Fibroblast of lung (primary cell): ENCODE measurements at places on chromosomes 11 and 22. TPM values are rescaled to one million over a fixed set of nuclear protein-coding genes. Genes with fewer than 3 reads are reported as not detected.

- no peak for DNase-seq
- peaks cover 4% of the 10 kb centered on the region for H3K4me1 ChIP-seq
- no peak overlapping the region for H3K4me3 ChIP-seq
- no peaks in the 10 kb centered on the region for H3K36me3 ChIP-seq
- no peaks in the 10 kb centered on the region for H3K27me3 ChIP-seq
- H3K27ac ChIP-seq = no peak overlapping the region
Measured at GRCh38 chr11:88384669-88385005, 47.1 kb upstream of the CTSC start.

TMEM191B gene
- total RNA-seq = under 0.01 and 4.1 TPM in 2 replicates

GRCh38 chr22:24845041-24845898 lies 39.3 kb downstream of the SGSM1 start:
- H3K27me3 ChIP-seq = no peaks in the 10 kb centered on the region
- no peak overlapping the region for H3K27ac ChIP-seq
- H3K36me3 ChIP-seq = no peaks in the 10 kb centered on the region
- no peaks in the 10 kb centered on the region for H3K4me1 ChIP-seq
- no peak overlapping the region for H3K4me3 ChIP-seq

DNA sequence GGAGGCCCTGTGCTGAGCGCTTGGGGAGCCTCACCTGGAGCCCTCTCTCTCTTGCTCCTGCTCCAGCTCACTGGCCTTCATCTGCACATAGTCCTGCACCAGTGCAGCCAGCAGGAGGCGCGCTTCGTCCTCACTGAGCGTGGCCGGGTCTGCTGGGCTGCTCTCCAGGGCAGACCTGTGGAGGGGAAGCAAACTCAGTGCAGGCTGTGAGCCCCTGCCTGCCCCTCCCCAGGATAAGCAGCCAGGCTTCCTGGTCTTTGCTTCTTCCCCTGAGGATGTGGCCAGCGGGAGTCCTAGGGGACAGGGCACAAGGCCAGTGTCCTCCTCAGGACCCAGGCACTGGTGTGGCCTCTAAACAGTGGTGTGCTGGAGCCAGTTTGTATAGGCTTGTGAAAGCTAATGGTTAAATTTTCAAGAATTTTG lies 2.2 kb downstream of the CALCA start:
- no peak overlapping the region for H3K4me3 ChIP-seq
- no peaks in the 10 kb centered on the region for H3K4me1 ChIP-seq
- DNase-seq = peak; percentile 15

- H3K4me3 ChIP-seq = no peak overlapping the region
- H3K27ac ChIP-seq = no peak overlapping the region
- no peak for DNase-seq
- H3K4me1 ChIP-seq = peaks cover 2% of the 10 kb centered on the region
- H3K27me3 ChIP-seq = no peaks in the 10 kb centered on the region
Measured at GRCh38 chr11:122240638-122241037, 124.6 kb upstream of the BLID start.

DNA sequence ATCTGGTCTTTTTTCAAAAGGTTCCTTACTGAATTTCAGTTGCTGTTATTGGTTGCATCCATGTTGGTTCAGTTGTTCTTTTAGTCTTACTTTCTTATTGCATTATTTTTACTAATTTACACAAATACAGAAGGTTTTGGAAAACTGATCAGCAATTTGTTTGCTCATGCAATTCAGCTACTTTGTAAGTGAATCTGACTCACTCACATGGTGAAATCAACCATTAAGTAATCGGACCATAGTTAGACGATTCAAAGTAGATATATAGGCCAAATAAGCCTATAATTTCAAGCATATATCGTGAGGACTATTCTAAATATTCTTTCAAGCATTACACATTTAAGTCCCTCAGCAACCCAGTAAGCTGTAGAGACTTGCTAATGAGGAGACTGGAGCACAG lies 41.7 kb downstream of the CCDC83 start:
- H3K27ac ChIP-seq = no peak overlapping the region
- H3K36me3 ChIP-seq = no peaks in the 10 kb centered on the region
- H3K27me3 ChIP-seq = no peaks in the 10 kb centered on the region
- no peaks in the 10 kb centered on the region for H3K4me1 ChIP-seq

GRCh38 chr22:27799827-27800249 lies 1.7 kb downstream of the MN1 start:
- H3K27ac ChIP-seq = no peak overlapping the region
- H3K27me3 ChIP-seq = no peaks in the 10 kb centered on the region
- no peaks in the 10 kb centered on the region for H3K36me3 ChIP-seq
- H3K4me3 ChIP-seq = peak overlapping the region; percentile 59
- DNase-seq = no peak

GRCh38 chr11:78156127-78156844 lies 16.9 kb upstream of the ALG8 start:
- H3K27ac ChIP-seq = no peak overlapping the region
- DNase-seq = peak; percentile 41
- H3K4me3 ChIP-seq = no peak overlapping the region
- H3K27me3 ChIP-seq = no peaks in the 10 kb centered on the region

DNA sequence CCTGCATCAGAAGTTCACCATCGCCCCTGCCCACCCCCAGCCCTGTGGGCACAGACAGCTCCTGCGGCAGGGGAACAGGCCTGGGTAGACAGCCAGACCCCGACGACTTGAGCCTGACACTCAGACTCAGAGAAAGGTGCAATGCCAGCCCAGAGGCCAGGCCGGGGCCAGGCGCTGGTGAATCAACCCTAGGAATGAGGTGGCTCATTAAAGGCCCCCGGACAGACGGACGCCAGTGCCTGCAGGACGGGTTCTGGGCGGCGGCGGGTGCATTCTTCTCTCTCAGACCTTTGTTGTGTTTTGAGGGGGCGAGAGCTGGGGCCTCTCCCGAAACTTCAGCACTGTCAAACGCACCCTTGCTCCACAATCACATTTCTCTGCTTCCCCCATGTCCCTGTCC lies 5.6 kb downstream of the OVOL1 start:
- no peak overlapping the region for H3K27ac ChIP-seq
- no peak overlapping the region for H3K4me3 ChIP-seq
- no peaks in the 10 kb centered on the region for H3K36me3 ChIP-seq
- DNase-seq = no peak
- H3K27me3 ChIP-seq = peaks cover 30% of the 10 kb centered on the region

- H3K27me3 ChIP-seq = no peaks in the 10 kb centered on the region
- H3K4me3 ChIP-seq = no peak overlapping the region
- peak overlapping the region; percentile 81 for H3K27ac ChIP-seq
- peaks cover 20% of the 10 kb centered on the region for H3K4me1 ChIP-seq
Measured at GRCh38 chr11:48169717-48170116, 46.9 kb upstream of the OR4B1 start.

MAPK11 gene
- total RNA-seq = 5.9 and 7.6 TPM in 2 replicates

GRCh38 chr22:31344256-31344577 lies 1.9 kb downstream of the PATZ1 start:
- H3K27me3 ChIP-seq = no peaks in the 10 kb centered on the region
- H3K36me3 ChIP-seq = peaks cover 13% of the 10 kb centered on the region
- H3K27ac ChIP-seq = no peak overlapping the region
- peak overlapping the region; percentile 36 for H3K4me3 ChIP-seq
- no peak for DNase-seq

DEPDC5 gene
- total RNA-seq = 8.2 and 10.4 TPM in 2 replicates

CCDC73 gene
- under 0.01 TPM in 2 replicates for total RNA-seq

CHRDL2 gene
- total RNA-seq = not detected in 2 replicates

AQP11 gene
- total RNA-seq = 7.4 and 11.2 TPM in 2 replicates

DNA sequence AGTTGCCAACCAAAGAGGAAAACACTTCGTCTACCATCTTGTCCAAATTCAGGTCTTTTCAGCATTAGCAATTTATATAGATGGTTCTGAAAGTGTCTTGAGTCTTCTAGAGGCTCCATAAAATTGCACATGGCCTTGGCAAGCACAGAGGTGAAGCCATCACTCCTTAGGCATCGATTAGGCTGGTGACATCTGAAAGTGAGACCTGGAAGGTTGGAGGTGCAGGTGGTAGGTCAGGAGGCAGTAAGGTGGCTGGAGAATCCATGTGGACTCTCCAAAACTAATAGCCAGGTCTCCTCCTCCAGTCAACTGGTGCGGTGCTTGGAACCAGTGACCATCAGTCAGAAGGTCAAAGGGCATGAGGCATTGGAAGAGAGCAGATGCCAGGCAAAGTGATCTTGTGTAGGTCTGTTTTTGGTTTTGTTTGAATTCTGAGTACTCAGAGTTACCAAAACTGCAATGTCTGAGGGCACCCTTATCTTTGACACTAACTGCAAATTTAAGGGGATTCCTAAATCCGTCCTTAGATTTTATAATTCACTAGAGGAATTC lies 6.6 kb upstream of the APOL2 start:
- no peak for DNase-seq
- no peak overlapping the region for H3K27ac ChIP-seq
- H3K4me3 ChIP-seq = no peak overlapping the region
- H3K4me1 ChIP-seq = no peaks in the 10 kb centered on the region

DNA sequence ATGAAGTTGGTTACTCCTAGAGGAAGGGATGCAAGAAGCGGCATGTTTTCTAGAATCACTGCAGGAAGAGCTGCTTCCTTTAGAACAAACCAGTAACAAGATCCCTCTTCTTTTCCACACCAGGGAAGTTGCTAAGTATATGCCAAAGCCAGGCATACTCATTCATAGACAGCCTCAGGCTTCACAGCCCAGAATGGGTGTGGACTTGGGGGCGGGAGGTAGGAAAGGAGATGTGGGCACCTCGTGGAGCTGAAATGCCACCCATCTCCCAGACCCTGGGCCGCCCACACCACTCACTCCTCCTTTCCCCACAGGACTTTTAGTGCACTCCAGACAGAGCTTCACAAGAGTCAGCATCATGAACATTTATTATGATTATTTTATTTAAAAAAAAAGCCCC lies 16.0 kb upstream of the TMEM121B start:
- no peaks in the 10 kb centered on the region for H3K27me3 ChIP-seq
- no peak overlapping the region for H3K4me3 ChIP-seq
- no peak overlapping the region for H3K27ac ChIP-seq
- no peak for DNase-seq
- H3K36me3 ChIP-seq = peaks cover 11% of the 10 kb centered on the region

OR51B6 gene
- not detected in 2 replicates for total RNA-seq

MS4A14 gene
- not detected in 2 replicates for total RNA-seq

ZP1 gene
- total RNA-seq = under 0.01 TPM in 1 of 2 replicates, not detected in the other

DNA sequence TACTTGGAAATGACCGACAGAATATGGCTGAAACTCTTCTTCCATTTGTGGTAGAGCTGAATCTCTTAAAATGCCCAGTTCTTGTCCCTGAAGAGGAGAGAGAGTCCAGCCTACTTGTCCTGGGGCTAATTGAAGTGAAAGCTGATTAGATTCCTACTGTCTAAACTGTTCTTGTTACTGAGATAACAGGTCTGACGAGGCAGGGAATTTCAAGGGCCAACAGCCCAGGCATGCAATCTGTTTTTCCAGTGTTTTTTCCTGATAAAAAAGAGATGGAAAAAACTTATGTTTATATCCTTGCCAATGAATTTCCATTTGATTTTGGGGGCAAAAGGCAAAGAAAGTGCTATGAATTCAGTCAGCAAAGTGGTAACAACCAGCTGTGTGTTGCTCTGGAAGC lies 195.5 kb downstream of the ETS1 start:
- H3K4me1 ChIP-seq = no peaks in the 10 kb centered on the region
- H3K27ac ChIP-seq = no peak overlapping the region
- H3K4me3 ChIP-seq = no peak overlapping the region
- H3K36me3 ChIP-seq = no peaks in the 10 kb centered on the region
- no peak for DNase-seq

DNA sequence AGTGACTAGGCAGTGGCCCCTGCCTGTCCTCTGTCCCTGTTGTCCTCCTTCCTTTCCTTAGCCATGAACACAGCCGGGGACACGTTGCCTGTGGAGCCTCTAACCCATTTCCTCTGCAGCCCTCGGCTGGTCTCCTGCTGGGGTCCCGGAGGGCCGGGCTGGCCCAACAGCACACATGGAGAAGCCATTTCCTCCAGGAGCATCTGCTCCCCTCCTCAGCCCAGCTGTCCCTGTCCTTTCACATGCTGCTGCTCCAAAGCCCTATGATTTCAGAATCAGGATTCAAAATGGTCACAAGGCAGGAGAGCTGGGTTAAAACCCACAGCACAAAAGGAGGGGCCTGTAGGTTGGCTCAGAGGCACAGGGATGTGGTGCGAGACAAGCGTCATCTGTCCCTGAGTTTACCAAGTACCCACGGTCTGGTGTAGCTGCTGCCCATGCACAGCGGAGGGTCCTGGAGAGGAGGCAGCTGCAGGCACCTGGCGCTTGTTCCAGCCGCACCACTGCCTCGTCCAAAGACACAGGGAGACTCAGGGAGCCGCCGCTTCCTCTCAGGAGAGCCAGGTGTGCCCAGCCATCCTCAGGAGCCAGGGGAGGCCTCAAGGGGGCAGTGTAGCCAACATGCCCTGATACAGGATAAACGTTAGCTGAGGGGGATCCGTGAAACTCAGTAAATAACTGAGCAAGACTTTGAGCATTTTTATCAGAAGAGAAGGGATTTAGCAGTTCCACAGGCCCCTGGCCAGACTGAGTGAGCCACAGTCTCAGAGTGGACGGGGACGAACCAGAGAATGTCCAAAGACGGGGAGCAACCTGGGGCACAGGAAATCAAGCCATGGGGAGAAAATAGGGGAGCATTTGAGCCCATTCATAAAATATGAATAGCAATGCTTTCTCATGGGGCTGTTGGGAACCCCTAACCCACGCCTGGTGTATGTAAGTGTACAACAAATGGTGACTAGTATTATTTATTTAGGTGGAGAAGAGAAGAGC lies 3.9 kb upstream of the VSIG10L2 start:
- H3K4me3 ChIP-seq = no peak overlapping the region
- H3K27me3 ChIP-seq = no peaks in the 10 kb centered on the region
- no peaks in the 10 kb centered on the region for H3K36me3 ChIP-seq
- peak; percentile 29 for DNase-seq

NLRP6 gene
- not detected in 2 replicates for total RNA-seq

DNA sequence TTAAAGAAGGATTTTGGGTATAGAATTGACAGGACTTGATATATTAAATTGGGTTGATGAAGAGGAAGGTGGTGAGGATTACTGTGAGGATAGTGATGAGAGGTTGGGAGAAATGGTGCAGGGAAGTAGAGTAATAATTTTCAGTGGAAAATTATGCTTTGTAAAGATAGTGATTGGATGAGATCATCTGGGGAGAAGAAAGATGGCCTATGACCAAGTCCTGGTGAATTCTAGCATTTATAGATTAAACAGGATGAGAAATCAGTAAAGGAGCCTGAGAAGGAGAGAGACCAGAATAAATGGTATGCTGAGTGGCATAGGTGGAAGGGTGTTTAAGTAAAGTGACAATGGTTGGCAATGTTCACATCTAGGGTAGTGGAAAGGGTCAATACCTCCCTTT lies 15.0 kb downstream of the IPO7 start:
- H3K4me1 ChIP-seq = peaks cover 3% of the 10 kb centered on the region
- no peak overlapping the region for H3K4me3 ChIP-seq
- no peak for DNase-seq

- H3K36me3 ChIP-seq = no peaks in the 10 kb centered on the region
- no peak for DNase-seq
- H3K27me3 ChIP-seq = no peaks in the 10 kb centered on the region
- no peak overlapping the region for H3K4me3 ChIP-seq
- peaks cover 5% of the 10 kb centered on the region for H3K4me1 ChIP-seq
Measured at GRCh38 chr11:74679513-74679865, 51.7 kb downstream of the CHRDL2 start.

GRCh38 chr11:118619444-118620197 lies 12.2 kb downstream of the PHLDB1 start:
- peak overlapping the region; percentile 94 for H3K27ac ChIP-seq
- peak; percentile 98 for DNase-seq
- H3K27me3 ChIP-seq = no peaks in the 10 kb centered on the region
- peaks cover 14% of the 10 kb centered on the region for H3K36me3 ChIP-seq

DDB1 gene
- 241 and 282 TPM in 2 replicates for total RNA-seq
